ENCODE measurements at places on chromosomes 2 and 18.

GRCh38 chr18:33804258-33804657, 226.2 kb downstream of the ASXL3 start:
- no peak for DNase-seq

DNA sequence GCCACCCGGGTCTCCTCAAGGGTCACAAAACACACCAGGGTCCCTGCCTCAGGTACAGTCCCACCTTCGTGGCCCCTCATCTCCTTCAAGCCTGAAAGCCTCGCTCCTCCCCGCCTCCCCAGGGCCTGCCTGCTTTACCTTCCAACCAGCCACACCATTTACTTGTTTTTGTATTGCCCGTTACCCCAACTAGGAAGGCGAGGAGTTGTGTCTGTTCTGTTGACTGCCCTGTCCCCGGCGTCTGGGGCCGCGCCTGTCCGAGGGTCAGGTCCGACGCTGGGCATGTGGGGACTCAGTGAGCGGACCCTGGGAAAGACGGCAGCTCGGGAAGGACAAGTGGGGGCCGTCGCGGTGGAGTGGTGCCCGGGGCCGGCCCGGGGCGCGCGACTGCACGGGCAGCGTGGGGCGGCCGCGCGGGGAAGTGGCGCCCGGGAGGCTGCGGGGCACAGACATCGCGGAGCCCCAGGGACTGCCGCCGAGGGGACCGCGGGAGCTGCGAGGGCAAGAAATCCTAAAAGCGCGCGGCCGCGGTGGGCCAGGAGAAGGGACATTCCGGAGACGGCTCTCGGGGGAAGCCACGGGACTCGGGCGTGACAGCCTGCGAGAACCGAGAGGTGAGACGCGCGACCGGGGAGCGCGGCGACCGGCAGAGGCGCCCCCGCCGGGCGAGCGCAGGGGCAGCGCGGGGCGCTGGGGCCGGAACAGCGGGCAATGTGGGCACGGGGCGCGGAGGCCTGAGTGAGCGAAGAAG, 797 bp upstream of the GRHL1 start:
- peak; percentile 59 for DNase-seq

DNA sequence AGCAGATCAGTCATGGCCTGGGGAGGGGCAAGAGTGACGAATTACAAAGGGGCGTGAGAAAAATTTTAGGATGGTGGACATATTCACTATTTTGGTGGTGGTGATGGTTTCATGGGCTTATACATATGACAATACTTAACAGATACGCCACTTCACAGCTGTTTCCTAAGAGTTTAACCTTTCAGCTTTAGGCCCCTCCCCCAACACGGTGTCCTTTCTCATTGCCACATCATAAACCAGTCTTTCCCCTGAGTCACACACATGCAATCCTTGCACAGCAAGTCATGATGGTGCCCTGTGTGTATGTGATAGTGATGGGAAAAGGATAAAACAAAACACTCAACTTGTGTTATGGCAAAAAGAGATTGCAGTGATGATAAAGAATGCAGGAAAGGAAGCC, 47.6 kb upstream of the IL1R1 start:
- DNase-seq, result no peak

DNA sequence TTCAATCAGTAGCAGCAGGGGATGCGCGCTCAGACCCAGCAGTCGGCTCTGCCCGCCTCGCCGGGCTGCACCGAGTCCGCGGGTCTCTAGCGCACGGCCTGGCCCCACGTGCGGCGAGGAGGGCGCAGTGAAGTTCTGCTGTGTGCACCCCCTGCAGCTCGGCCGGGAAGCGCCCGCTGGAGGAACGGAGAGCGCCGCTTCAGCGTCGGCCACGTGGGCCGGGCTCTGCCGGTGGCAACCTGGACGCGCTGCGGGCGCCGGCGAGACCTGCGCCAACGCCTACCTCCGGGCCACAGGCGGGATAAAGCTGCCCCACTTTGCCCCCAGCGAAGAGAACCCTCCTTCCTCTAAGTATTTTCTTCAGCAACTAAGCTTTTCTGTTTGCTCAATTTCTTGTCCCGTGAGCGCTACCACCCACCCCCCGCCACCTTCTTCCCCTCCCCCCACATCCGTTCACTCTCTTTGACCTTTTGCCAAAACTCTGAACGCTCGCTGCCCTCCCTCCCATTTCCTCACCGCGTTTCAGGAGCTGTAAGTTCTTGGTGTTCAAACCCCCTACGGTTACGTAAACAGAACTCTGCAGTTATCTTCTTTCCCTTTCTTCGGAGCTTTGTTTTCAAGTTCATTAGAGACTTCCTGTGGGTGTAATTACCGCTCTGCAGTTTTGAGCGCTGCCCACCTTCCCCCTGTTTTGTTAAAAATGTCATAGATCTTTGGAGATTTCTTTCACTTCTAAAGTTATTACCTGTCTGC, 42.6 kb upstream of the EDAR start:
- DNase-seq, result no peak

GRCh38 chr2:54457323-54458023, 1.3 kb downstream of the SPTBN1 start:
- no peak for DNase-seq

- no peak for DNase-seq
These were observed 490.8 kb upstream of the PIK3C3 start for GRCh38 chr18:41464278-41464677.

GRCh38 chr2:28085201-28085600, 194.7 kb downstream of the BABAM2 start:
- no peak for DNase-seq

DNA sequence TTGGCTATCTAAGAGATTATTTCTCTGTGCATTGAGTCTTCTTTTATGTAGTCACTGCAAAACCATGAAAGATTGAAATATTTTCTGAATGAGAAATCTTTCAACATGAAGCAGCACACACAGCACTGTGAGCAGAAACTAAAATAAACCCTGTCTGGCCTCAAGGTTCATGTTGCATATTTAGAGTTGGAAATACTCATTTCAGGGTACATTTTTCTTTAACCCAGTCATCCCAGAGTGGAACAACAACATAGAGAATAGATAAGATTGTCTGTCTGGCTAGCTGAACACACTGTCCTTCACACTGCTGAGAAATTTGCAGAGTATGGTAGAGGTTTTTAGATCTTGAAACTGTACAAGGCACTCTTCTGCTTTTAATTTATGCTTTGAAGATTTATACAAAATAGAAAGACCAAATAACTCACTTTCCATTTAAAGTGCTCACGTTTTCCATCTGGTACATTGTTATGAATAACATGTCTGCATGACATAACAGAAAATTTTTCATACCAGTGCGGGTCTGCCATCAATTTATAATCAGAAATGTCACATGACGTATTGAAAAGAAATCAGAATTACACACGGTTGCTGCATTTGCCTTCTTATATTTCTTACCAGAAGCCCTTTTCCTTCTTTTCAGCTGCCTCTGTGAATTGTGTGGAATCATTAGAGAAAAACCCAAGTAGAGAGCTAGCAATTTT, 25.0 kb upstream of the FN1 start:
- no peak for DNase-seq

GRCh38 chr18:74493689-74494088, 2.5 kb upstream of the CNDP2 start:
- peak; percentile 84 for DNase-seq
